ENCODE measurements at places on chromosomes 6 and 20.

DNA sequence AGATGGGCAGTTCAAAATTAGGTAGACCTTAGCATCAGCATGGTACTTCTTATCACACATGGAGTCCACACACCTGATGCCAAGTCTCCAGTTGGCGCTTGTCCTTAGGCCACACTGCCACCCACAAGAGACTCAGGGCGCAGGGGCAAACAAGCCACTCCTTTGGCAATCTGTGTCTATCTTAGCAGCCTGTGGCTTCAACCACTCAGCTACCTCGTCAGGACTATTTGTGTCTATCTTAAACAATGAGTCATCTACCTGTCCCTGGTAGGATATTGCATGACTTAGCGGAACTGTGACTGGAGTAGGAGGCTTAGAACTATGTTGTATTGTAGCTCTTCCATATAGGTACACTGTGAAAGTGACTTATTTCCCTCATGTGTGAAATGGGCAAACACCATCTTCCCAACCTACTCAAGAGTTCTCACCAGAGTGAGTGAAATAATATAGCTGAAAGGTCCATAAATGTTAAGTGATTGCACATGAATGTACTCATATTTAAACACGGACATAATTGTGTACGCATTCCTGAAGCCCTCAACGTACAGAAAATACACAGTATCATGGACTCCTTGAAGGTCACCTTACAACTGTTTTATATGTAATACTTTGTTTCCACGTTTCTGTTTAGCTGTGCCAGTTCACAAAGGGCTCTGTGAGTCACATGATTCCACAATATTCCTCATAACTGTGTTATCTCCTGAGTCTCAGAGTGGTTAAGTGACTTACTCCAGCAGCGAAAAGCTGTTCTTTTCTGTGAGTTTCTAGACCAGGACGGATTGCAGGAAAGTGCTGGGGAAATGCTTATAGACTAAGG, 1.6 kb downstream of the TRIM27 start:
- no peak for DNase-seq

GRCh38 chr20:52060794-52061714, 130.5 kb downstream of the ZFP64 start:
- no peak for DNase-seq

- DNase-seq: no peak
Observed at GRCh38 chr6:169591616-169592015, 110.2 kb downstream of the WDR27 start.

- DNase-seq: no peak
Observed at GRCh38 chr6:68458447-68458846, 176.6 kb upstream of the ADGRB3 start.

DNA sequence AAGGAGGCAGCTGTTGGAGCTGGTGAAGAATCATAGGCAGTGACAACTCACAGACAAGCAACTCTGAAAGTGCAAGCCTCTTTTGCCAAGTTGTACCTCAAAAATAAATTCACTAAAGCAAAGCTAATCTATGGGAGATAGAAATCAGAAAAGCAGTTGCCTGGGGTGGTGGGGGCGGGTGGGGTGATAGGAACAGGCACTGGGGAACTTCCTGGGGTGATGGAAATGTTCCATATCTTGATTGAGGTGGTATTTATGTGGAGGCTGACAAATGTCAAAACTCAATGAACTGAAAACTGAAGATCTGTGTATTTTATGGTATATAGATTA, 52.4 kb downstream of the ATP9A start:
- DNase-seq: no peak

GRCh38 chr6:76565932-76566331, 493.5 kb upstream of the IMPG1 start:
- no peak for DNase-seq

DNA sequence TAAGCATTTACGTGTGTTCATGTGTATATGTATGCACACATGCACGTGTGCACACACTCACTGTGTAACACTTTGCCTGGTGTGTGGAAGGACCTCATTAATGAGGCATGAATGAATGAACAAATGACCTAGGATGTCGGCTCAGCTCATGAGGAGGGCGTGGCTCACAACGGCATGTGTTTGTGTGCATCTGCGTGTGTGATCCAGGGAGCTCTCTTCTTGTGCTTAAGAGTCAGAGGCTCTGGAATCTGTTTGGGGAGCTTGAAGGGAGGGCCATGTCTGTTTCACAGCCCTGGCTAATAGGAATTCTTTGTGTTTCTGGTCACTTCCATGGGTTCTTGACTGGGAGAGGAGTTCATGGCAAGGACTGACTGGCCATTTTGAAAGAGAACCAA, 32.7 kb downstream of the TOX2 start:
- DNase-seq: no peak

GRCh38 chr6:105344881-105345370, 58.0 kb downstream of the PREP start:
- no peak for DNase-seq

DNA sequence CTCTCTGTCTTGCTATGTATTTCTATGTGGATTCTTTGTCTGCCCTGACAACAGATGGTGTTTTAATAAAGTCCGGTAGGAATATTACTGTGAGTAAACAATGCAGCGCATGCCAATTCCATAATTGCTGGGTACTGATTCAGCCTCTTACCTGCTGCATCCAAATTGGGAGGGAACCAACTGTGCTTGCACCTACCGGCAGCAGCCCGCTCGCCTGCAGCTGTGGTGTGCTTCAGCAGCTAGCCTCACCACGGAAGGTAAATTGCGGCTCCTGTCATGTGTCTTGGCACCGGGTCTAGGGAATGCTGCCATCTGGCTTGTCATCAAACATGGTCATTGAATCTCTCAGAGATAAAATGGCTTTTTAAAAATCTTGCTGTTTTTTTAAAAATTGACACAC, 704.8 kb upstream of the SLC35B3 start:
- DNase-seq: no peak

GRCh38 chr6:24223115-24223919, 97.3 kb downstream of the NRSN1 start:
- DNase-seq: peak; percentile 71

- DNase-seq: peak; percentile 94
Observed at GRCh38 chr6:16803294-16804200, 42.3 kb upstream of the ATXN1 start.

DNA sequence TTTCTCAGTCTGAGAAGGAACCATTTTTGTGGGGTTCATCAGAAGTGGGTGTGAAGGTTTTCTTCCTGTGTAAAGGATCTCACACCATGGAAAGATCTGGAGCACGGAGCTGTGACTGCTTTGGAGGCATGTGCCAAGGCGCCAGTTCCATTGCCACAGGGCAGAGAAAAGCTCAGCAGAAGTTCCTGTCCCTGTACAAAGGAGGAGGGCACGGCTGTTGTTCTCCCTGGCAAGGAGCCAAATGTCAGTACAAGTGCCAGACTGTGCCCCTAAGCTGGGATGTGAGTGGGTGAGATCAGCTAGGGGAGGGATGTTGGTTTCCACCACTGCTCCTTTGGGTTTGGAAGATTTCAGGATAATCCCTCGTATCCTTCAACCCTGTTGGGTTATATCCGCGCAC, 117.3 kb downstream of the CRYBG1 start:
- no peak for DNase-seq

GRCh38 chr20:46299078-46299477, 9.2 kb downstream of the CDH22 start:
- no peak for DNase-seq

DNA sequence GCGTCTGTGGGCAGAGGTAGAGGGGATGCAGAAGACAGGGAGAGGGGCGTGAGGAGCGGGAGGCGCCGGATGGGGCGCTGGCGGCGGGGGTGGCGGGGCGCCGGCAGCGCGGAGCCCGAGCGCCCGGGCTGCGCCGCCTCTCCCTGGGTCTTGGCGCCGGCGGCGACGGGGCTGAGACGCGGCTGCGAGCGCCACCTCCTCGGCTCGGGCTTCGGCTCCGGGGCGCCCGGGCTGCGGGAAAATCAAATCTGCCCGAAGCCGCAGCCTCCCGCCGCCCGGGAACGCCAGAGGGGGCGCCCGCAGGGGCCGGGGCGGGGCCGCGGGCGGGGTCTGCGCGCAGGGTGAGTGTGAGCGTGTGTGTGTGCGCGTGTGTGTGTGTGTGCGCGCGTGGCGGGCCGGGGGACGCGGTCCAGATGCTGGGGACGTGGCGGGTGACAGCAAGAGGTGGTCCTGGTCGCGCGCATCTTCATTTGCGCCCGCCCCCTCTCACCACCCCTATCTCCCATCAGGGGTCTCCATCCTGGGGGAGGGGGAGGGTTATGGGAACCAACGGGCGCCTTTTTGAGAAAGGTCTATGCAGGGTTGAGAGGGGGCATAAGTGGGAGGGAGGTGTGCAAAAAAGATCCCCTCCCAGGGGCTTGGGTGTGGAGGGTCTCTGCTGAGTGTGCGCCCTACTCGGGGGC, 646 bp upstream of the CPNE5 start:
- DNase-seq: peak; percentile 74

DNA sequence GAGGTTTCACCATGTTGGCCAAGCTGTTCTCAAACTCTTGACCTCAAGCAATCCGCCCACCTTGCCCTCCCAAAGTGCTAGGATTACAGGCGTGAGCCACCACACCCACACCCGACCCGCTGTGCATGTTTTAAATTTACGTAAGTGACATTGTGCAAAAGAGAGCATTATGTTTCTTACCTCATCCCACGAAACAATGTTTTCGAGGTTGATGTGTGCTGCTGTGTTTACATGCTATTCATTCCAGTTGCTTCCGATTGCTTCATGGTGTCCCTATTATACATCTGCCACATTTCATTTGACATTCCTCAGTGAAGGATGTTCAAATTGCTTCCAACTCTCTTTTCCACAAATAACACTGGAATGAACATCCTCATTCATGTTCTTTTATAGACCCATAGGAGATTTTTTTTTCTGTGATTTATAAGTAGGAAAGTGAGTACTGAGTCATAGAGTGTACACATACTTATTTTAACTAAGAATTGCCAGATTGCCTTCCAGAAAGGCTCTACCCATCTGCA, 403.9 kb upstream of the JARID2 start:
- DNase-seq: no peak

GRCh38 chr6:24719125-24719971, at the start of gene C6orf62:
Gene C6orf62 (minus strand): TSS chr6:24719154. CDS start chr6:24718668, 486 bp downstream.
- peak; percentile 39 for DNase-seq

DNA sequence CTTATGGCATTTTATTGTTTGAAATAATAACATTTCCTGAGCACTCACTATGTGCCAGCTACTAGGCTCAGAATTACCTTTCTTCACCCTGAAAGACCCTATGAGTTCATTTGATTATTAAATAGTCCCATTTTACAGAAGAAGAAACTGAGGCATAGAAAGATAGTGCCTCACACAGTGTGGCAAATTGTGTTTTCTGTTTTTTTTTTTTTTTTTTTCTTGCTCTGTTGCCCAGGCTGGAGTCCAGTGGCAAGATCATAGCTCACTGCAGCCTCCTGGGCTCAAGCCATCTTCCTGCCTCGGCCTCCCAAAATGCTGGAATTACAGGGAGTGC, 59.7 kb upstream of the PTPN1 start:
- DNase-seq: no peak

DNA sequence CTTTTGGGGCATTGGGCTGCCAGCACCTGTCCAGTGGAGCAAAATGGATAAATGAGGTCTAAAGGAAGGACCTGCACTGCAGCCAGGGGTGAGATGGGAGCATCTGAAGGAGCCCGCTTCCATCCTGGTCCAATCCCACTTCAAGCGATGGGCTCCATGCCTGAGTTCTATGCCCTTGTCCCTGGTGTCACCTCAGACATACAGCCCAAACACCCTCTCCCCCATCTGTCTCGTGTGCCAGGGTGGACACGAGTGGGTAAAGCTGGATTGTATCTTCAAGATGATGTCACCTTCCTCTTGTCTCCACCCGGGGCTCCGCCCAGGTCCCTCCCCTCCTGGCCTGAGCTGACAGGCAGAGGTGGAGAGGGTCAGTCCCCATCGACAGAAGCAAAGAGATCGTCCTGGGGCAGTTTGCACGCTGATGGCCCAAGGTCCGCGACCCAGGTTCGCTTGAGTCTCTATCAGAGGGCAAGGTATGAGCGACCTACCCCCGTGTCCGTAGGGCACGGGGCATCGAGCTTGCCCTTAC, 544 bp downstream of the SMIM29 start:
- DNase-seq: no peak

GRCh38 chr6:76742919-76743318, 670.5 kb upstream of the IMPG1 start:
- DNase-seq: no peak

GRCh38 chr6:156804402-156804801, 27.2 kb downstream of the ARID1B start:
- no peak for DNase-seq

DNA sequence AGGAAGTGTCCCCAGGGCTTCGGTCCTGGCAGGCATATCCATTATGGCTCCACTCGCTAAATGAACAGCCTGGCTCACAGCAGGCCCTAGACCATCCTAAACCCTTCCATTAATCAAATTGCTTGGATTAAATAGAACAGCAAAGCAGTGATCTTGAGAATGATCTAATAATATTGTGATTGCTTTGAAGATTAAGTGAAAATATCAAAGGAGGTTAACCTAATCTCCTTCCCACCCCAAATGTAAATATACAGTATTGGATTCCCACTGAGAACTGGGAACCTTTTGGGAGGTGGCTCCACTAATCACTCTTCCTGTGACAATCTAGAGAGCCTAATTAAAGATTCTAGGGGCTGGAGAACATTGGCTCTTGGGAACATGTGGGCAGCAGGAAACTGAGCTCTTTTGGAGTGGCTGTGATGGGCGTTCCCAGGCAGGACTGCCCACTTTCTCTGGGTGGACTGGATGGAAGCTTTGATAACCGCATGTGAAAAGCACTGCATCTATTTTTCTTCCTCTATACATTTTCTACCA, 68.3 kb upstream of the FRMD1 start:
- no peak for DNase-seq

GRCh38 chr6:151539506-151540268, 45.9 kb downstream of the CCDC170 start:
- no peak for DNase-seq

- no peak for DNase-seq
Observed at GRCh38 chr6:86936834-86937218, 502 bp upstream of the HTR1E start.

- DNase-seq: peak; percentile 56
Observed at GRCh38 chr6:156988276-156989158, 211.3 kb downstream of the ARID1B start.

- DNase-seq: no peak
Observed at GRCh38 chr20:1618954-1619540, 762 bp downstream of the SIRPB1 start.

DNA sequence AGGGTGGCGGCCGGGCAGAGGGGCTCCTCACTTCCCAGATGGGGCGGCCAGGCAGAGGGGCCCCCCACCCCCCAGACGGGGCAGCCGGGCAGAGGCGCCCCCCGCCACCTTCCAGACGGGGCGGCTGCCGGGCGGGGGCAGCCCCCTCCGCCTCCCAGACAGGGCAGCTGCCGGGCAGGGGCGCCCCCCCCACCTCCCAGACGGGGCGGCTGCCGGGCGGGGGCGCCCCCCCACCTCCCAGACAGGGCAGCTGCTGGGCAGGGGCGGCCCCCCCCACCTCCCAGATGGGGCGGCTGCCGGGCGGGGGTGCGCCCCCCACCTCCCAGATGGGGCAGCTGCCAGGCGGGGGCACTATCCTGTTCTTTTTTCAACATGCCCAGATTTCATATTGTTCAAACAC, 78.2 kb upstream of the DST start:
- no peak for DNase-seq

- DNase-seq: peak; percentile 65
Observed at GRCh38 chr6:49606721-49607390, 29.8 kb downstream of the RHAG start.

- DNase-seq: no peak
Observed at GRCh38 chr6:33599413-33599938, 19.4 kb upstream of the BAK1 start.

GRCh38 chr20:53678990-53679596, 85.5 kb upstream of the ZNF217 start:
- peak; percentile 19 for DNase-seq

- no peak for DNase-seq
Observed at GRCh38 chr6:72689107-72689954, 67.5 kb downstream of the KCNQ5 start.

Data from NCI-H526 (cell line).